HuH-7.5 (cell line): ENCODE measurements at places on chromosomes 3 and 15.

DNA sequence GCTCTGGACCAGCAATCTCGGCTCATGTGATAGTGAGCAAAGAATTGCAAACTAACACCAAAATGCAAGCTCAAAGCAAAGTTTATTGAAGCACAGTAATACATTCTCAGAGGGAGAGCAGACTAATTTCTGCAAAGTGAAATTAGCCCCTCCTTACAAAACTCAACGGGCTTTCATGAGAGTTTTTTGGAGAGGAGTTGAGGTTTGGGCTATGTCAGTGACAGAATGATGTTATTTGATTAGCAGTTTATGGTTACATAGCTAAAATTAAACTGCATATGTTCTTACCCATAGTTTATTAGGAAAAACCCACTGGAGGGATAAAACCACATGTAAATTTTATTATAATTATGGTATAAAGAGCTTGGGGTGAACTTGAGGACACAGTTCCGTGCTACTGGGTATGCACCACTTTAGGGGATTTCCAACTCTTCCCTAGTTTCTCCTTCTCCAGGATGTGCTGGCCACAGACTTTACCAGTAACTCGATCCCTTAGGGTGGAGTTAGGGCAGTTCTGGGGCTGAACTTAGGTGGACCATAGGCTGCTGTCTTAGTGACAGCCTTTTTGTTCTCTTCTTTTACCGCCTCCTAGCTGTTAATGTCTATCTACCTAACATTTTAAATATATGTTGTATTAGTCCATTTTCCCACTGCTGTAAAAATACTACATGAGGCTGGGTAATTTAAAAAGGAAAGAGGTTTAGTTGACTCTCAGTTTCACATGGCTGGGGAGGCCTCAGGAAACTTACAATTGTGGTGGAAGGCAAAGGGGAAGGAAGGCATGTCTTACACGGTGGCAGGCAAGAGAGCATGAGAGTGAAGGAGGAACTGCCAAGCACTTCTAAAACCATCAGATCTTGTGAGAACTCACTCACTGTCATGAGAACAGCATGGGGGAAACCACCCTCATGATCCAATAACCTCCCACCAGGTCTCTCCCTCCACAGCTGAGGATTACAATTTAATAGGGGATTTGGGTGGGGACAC, 8.9 kb upstream of the AADACL2 start:
- DNase-seq = no peak

- DNase-seq = no peak
These were observed 88.4 kb upstream of the TLE3 start for GRCh38 chr15:70186152-70186551.

- DNase-seq = no peak
These were observed 21.8 kb upstream of the ANPEP start for GRCh38 chr15:89836267-89837133.

DNA sequence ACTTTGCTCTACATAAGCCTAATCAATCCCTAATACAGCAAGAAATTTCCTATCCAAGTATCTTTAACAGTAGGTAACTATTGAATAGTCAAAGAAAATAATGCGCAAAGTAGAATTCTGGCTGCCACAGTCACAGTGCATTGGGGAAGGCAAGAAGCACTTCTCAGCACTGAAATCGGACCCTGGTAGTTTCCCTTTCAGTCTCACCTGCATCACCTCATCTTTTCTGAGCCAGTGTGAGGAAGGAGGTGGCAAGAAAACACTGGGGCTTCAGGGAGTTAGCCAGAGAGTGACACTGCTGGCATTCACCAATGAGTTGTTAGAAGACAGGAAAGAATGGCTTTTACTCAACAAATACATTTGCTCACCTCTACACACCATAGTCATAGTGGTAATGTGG, 8.3 kb downstream of the TRIM42 start:
- no peak for DNase-seq

DNA sequence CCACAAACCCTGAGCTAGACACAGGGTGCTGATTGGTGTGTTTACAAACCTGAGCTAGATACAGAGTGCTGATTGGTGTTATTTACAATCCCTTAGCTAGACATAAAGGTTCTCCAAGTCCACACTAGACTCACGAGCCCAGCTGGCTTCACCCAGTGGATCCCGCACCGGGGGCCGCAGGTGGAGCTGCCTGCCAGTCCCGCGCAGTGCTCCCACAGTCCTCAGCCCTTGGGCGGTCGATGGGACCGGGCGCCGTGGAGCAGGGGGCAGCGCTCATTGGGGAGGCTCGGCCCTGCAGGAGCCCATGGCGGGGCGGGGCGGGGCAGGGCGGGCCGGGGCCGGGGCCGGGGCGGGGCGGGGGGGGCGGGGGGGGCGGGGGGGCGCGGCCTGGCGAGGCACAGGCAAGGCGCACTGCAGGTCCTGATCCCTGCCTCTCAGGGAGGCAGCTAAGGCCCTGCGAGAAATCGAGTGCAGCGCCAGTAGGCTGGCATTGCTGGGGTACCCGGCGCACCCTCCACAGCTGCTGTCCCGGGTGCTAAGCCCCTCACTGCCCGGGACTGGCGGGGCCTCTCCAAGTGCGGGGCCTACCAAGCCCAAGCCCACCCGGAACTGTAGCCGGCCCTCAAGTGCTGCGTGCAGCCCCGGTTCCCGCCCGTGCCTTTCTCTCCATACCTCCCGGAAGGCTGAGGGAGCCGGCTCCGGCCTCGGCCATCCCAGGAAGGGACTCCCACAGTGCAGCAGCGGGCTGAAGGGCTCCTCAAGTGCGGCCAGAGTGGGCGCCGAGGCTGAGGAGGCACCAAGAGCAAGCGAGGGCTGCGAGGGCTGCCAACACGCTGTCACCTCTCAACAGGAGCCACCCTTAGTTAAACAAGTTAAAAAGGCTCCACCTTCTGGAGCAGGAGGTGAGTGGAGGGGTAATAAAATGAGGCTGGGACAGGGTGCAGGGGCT, 9.8 kb upstream of the TMEM40 start:
- no peak for DNase-seq

DNA sequence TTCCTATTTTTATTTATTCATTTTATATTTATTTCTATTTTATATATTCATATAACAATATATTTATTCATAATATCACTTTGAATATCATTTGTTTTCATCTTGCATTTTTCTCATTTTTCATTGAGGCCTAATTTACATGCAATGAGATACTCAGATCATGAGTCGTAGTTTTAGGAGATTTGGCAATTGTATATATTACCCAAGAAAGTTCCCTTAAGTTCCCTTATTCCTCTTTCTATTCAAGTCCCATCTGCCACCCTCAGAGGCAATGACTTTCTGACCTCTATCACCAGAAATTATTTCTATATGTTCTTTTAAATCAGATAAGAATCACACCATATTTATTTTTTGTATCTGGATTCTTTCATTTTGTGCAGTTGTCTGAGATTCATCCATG, 329.1 kb upstream of the TPRG1 start:
- DNase-seq = no peak

- DNase-seq = no peak
These were observed 52.7 kb downstream of the SLC28A2 start for GRCh38 chr15:45304711-45305110.

DNA sequence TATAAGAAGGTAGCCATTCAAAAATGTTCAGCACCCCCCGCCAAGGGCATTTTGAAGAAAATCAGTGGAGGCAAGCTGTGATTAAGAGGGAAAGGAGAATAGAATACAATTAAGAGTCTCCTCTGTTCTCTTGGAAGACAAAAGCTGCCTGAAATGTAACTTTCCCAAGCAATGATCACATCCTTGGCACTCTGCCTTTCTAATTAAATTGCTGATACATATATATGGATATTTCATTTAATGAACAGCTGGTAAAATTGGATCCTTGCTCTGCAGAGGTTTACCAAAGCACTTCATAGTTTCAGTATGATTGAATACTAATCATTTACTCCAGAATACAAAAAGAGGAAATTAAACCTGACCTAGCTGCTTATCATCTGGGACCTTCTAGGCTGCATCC, 10.4 kb downstream of the COL6A6 start:
- no peak for DNase-seq

- no peak for DNase-seq
These were observed 373.4 kb downstream of the DIPK2A start for GRCh38 chr3:144344925-144345548.

DNA sequence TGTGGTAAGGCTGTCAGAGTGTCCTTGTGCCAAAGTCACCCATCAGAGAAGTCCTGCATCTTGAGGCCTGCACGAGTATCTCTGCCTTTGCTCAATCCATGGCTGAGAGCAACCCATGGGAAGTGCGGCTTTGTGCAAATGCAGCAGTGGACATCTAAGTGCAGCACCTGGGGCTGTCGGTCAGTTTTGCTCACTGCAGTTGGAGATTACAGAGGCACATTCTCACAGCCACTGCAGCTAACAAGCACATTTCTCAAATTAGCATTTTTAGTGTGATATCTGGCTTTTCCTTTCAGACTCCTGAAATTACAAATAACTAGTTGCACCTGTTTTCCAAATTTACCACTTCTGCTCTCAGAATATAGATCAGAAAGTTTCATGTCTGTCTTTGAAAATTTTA, 81.5 kb upstream of the DAZL start:
- no peak for DNase-seq

DNA sequence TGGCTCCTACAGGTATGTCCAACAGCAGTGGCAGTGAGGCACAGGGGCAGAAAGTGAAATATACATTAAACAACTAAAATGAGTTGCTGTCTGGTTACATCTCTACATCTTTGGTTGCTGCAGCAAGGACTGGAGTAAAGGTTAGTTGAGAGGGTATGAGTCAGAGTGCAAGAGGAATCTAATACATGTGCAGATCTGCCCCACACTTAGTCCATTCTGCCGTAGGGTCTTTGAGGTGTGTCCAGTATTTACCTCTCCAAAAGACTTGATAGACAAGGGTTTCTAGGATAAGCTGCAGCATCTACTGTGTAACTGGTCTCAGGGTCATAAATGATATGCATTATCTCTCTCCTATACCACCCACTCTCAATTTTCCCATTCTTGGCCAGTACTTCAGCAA, 6.2 kb upstream of the NEDD4 start:
- no peak for DNase-seq

- no peak for DNase-seq
These were observed 19.8 kb downstream of the CFAP92 start for GRCh38 chr3:128973988-128974564.

- no peak for DNase-seq
These were observed 108.6 kb upstream of the FEZF2 start for GRCh38 chr3:62481962-62482361.

DNA sequence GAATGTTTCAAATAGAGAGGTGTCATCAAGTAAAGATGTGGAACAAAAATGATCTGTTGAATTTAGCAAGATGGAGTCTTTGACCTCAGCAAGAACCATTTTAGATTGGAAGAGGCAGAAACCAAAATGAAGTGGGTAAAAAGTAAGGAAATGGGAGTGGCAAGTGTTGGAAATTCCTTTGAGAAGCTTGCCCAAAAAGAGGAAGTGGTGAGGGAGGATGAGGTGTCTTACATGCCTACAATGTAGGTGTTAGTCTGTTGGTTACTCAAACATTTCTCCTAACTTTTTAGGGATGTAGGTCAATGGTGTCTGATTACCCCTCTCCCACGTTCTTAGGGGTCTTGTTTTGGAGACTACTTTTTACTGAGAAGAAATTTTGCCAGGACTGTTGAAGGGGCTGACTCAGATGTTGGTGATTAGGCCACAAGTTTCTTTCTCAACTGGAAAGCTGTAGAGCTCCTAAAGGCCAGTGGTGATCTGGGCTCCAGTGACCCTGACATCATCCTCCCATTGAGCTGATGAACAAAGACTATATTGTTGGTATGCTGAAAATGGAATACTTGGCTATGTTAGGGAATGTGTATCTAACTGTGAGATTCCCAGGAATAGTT, 5.1 kb downstream of the PPP2R3A start:
- no peak for DNase-seq

DNA sequence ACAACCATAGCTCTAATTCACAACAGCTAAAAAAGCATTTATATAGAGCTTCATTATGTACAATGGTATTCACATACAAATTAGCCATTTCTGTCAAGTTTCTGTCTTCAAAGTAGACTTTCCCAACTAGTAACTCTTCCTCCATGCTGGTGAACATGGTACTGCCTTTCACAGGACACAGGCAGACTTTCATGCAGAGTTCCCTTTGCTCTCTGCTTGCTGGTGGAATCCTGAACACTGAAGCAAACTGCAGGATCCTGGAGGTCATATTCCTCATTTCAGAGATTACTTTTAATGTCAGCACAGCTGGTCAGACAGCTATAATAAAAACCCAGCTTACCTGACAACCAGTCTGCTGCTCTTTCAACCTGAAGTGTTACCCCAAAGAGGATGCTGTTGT, 53.6 kb downstream of the TASOR start:
- DNase-seq = no peak

- no peak for DNase-seq
These were observed 20.6 kb downstream of the SMAD3 start for GRCh38 chr15:67085818-67086636.

DNA sequence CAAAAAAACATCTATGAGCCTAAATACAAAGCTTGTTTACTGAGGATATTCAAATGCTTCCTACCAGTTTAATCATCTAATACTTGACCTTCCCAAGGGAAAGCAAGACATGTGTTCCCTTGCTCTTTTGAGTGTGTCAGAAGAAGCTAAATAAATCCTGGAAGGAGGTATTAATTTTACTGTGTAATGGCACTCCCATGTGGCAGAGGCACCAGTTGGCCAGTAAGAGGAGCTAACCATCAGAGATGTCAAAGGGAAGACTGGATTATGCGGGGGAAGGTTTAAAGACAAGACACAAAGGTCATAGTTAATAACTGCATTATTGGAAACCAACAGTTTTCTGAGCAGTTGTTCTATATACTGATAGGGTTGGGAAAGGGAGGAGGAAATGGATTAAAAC, 125.1 kb downstream of the SUCLG2 start:
- no peak for DNase-seq

DNA sequence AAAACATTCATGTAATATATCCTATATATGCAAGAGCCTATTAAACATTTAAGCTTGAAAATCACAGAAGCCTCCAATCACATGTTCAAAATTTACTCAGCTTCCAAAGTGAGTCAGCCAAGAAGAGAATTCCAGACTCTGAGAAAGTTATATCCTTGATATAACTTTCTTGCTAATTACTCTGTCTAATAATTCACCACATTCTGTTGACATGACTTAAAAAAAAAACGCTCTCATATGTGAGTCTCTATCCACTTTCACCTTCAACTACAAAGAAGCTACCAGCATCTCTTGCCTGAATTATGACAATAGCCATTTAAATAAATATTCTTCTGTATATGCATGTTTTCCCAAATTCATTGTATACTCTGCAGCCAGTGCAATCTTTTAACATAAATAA, 1116.3 kb upstream of the CADM2 start:
- no peak for DNase-seq

DNA sequence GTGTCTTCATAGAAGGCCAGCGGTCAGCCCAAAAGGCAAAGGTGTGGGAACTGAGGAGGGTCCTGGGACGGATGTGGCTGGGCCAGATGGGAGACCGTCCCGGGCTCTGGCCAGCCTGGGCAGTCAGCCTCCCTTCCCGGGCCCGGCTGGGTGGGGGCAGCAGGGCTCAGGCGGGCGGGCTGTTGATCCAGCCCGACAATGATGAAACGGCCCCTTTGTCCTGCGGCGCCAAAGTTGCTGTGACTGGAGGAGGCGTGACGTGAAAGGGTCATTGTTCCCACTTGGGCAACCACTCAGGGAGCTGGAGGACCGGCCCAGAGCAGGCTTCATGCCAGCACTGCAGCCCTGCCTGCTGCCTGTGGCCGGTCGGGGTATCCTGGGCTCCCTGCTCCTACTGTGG, 16.5 kb downstream of the DUSP7 start:
- no peak for DNase-seq
